ENCODE measurements at places on chromosomes 4 and X.

DNA sequence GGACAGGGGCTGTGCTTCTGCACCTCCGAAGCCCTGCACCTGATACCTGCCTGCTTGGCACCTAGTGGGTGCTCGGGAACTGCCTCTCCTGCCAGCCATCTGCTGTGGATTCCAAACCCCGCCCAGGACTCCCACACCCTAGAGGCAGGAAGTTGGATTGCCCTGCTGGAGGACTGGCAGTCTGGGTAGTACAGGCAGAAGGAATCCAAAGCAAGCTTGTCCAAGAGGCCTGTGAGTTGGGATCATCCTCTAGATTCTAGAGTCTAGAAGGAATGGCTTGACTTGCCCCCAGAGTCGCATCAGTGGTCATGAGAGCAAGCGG lies 64.6 kb upstream of the MTM1 start:
- no peak for DNase-seq

GRCh38 chr4:2623442-2623841 lies 87.0 kb downstream of the FAM193A start:
- no peak for DNase-seq

GRCh38 chr4:80035336-80035735 lies 37.7 kb downstream of the ANTXR2 start:
- no peak for DNase-seq

DNA sequence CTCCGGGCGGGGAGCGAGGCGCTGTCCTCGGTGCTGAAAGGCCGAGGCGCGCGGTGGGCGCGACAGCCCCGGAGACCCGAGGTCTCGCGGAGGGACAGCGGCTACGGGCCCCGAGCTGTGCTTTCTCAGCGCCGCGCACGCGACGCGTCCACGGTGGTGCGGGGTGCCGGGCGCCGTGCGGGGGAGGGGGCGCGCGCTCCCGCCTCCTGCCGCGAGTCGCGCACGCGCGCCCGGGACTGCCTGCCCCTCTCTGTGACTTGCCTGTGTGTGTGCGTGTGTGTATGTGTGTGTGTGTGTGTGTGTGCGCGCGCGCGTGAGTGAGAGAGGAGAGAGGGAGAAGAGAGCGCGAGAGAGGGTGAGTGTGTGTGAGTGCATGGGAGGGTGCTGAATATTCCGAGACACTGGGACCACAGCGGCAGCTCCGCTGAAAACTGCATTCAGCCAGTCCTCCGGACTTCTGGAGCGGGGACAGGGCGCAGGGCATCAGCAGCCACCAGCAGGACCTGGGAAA lies at the start of gene GRIA2:
GRIA2 (plus strand) TSS at position 358 of the 511 bp plus-strand sequence. CDS start 315 bp downstream, outside the sequence.
- DNase-seq, result peak; percentile 32

GRCh38 chr4:45063696-45064095 lies 337.3 kb upstream of the GNPDA2 start:
- DNase-seq, result no peak

DNA sequence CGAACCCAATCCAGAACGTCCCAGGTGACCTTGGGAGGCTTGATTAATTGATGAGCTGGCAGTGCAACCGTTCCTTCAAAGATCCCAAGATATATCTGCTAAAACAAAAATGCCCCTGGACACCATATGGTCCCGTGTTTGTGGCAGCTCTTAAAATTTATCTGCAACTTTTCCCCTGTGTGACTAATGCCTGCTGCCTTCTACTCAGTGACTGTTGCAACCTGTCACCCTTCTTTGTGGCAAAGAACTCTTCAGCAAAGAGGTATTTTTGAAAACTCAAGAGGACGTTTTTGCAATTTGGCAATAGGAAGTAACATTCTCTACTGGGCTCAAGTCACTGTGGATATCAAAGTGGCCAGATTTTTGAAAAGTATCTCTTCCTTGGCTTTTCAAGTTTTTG lies 75.8 kb upstream of the SOD3 start:
- DNase-seq, result no peak

GRCh38 chr4:168059251-168059650 lies 33.1 kb upstream of the ANXA10 start:
- no peak for DNase-seq

DNA sequence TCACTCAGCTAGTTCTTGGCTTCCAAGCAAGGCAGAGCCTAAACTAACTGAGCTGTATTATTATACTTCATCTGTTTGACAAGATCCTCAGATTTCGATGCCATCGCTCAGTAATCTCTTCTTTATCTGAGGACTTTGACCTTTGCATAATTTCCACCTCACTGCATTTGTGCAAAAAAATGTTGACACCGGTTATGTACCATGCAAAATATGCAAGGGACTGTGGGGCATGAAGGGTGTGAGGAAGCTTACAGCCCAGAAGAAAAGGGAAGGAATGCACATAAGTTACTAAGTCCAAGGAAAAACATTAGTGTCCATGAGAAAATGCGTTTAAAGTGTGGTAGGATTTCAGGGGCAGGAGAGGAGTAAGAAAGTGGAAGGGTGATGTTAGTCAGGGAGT lies 295.4 kb downstream of the PACRGL start:
- DNase-seq, result no peak

DNA sequence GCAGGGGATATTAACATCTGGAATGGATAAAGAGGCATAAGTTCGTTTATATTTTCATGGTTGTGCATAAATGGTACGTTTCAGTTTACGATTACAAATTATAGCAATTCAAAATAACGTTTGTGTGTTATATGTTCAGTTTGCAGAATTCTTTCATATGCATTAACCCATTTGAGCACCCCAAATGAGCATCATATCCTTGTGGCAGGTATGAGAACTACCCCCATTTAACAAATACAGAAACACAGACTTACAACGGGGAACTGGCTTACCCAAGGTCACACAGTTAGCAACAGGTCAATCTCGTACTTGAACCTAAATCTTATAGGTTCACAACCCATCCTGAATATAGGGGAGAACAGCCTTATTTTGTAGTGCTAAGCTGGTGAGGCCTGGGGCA lies 33.1 kb downstream of the EDNRA start:
- DNase-seq, result no peak

GRCh38 chr4:2059046-2059725 lies at the start of gene NAT8L:
TSS of gene NAT8L (plus strand) at chr4:2059327. CDS start at chr4:2059512, 185 bp downstream.
- peak; percentile 47 for DNase-seq

DNA sequence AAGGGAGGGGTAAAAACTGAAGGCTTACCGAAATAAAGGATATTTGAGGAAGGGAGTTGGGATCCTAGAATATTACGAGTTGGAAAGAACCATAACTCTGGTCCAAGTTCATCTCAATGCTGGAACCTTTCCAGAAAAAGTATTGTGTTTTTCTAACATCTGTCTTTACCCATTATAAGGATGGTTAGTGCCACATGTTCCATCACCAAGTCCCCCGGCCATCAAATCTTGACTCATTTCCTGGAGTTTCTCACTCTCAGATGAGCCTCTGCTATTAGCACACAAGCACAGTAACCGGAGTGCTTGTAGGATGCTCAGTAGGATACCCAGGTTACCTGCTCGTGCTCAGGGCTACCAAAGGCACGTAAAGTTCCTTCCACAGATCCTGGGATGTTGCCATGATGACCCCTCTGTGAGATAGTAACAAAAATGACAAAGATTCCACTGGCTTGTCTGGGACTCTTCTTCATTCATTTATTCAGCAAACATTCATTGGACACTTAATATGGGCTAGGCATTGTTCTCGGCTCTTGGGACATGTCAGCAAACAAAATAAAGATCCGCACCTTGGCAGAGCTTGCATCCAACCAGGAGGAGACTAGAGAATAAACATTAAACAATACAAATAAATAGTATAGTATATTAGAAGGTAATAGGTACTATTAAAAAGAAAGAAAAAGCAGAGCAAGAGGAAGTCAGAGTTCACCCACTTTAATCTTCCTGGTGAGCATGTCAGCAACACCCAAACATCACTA lies 36.3 kb downstream of the PKD2 start:
- DNase-seq, result no peak

GRCh38 chr4:73456177-73457022 lies 20.4 kb downstream of the AFP start:
- DNase-seq, result no peak

GRCh38 chrX:49809891-49810632 lies 19.0 kb upstream of the PAGE4 start:
- DNase-seq, result no peak

- DNase-seq, result peak; percentile 38
These were observed 4.4 kb upstream of the PGM2 start for GRCh38 chr4:37821953-37822605.

DNA sequence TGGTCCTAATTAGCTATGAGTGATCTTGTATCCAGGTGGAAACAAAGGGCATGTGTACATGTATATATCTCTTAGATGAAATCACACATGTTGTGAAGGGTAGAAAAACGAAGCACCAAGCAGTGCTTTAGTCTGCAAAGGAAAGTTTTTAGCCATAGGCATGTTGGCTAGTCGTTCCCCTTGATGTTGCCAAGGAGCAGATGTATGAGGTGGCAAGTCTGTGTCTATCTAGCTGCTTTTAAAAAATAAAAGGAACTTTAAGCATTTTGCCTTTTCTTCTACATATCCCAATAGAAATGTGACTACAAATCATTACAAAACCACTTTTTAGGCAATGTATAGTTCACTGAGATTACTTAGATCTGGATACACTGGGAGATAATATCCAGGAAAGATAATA lies 63.1 kb downstream of the NSUN7 start:
- DNase-seq, result no peak

GRCh38 chrX:102684772-102685520 lies 27.3 kb upstream of the GPRASP2 start:
- no peak for DNase-seq

- no peak for DNase-seq
These were observed 365.1 kb upstream of the CXorf51A start for GRCh38 chrX:147179625-147180024.

- DNase-seq, result no peak
These were observed 18.5 kb downstream of the CNOT6L start for GRCh38 chr4:77800483-77801259.

DNA sequence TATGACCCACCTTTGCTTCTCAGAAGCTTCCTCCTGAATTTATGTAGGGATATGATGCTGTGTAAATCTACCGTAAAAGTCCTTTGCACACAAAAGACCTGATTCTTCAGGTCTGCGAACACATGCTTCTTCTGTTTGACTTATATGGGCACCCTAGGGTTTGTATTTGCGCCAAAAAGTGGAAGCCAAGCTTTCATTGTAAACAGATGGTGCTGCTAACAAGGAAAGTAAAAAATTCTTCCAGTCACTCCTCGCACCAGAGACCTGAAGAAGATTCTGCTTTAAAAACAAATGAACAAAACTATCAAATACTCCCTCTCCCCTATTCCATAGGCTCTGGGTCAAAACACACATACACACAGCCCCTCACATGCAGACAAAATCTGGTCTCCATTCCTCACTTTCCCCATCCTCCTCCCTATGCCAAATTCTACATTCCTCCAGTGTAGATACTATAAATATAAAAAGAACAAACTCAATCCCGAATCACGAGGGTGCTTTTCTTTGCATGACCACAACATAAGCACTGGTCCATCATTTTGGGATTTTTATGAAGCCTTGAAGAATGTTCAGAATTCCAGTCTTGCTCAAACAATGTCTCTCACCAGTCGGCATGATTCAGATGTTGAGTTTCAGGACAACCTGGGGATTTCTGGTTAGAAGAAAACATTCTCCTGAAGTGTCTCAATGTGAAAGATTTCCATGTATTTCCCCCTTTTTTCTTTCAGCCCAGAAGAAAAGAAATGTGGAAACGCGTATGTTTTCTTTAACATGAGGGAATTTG lies 125.1 kb downstream of the PALLD start:
- no peak for DNase-seq

- no peak for DNase-seq
These were observed 242.5 kb downstream of the CFAP299 start for GRCh38 chr4:80578001-80578400.

- DNase-seq, result no peak
These were observed 236.8 kb downstream of the ARHGAP10 start for GRCh38 chr4:147968641-147969040.

DNA sequence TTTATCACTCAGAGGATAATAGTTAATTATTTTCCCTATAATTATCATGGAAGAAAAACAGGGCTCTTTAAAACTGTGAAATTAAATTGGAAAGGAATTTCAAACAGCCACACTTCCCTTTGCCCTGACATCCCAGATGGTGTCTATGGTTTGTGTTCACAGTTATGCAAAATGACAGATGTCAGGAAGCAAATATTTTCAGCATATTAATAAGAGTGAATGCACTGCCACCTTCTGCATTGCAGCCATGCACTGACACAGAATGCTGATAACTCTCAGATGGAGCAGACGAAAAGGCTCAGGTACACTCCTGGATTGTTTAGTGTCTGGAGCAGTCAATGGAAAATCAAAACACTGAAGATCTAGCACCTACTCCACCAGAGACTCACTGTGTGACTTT lies 57.6 kb downstream of the RWDD4 start:
- no peak for DNase-seq

- DNase-seq, result no peak
These were observed 16.0 kb downstream of the CRLF2 start for GRCh38 chrX:1196436-1196835.
